Activated T-helper 1 cell treated with anti-CD3 and anti-CD28 coated beads, Interleukin-2, amount 50 U/mL, for 16 hours (primary cell): ENCODE measurements at places on chromosomes 12 and 14.

DNA sequence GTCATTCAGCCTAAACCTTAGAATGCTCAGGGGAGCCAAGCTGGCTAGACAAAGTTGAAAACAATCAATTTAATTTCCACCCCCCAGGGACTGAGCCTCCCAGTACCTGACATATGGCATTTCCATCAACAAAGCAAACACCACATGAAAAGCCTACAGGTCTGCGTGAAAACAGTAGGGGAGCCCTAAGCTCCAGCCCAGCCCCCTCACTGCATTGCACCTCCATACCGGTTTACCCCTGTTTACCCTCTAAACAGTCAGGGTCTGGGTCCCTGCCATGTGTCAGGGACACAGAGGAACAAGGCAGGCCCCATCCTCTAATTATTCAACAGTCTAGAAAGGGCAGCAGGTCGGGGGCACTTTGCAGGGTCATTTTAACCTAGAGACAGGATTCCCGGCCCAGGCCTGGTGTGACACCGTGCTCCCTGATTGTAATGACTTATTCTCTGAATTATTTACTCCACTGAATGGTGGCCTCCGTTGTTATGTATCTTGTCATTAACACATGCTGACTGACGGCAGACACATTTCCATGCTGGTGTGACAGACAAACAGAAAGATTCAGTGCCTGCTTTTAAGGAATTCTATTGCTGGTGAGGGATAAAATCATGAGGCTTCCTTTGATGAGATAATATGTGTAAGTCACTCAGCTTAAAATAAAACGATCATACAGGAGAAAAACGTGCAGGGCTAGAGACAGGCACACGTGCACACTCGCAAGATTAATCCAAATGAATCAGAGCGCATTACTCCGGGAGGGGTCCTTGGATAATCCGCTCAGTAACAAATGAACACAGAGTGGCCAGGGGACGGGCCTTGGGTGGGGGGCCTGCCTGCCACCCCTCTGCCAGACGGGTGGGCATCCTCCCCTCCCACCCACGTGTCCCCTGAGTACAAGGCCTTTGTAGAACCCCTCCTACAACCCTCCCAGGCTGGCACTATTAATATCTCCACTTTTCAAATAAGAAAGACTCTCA lies 23.2 kb downstream of the CCDC88C start:
- no peak for DNase-seq

- no peak for DNase-seq
Observed at GRCh38 chr14:61190341-61190740, 90.8 kb downstream of the TMEM30B start.

DNA sequence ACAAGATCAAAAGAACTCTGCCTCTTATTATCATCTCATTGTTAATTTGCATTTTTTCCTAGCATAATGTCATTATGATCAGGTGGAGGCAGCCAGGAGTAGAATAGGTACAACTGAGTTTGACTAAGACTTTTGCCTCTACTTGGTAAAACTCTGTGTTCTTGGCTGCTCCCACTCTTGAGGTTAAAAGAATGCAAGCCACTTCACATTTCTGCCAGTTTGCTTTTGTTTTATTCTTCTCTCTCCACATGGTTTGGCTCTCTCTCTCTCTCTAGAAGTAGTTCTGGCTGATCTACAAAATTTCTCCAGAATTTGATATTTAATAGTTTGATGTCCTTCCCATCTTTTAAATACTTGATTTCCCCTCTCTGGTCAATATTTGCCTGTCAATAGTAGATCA lies 170.7 kb upstream of the E2F7 start:
- no peak for DNase-seq

DNA sequence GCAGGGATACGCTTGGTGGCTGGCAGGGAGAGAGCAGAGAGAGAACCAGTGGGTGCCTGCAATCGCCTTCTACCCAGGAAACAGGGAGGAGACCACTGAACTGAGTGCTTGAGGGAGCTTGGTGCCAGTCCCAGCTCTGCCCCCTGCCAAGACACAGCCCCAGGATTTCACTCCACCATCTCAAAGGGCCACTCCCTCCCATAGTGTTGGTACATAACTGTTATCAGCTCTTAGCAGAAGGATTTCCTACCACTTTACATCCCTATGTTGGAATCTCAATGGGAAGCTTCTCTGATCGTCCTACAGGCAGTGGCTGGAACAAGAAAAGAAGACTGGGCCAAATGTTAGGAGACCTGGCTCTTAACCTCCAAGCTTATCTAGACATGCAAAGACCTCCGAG lies 157.4 kb upstream of the FOXN3 start:
- no peak for DNase-seq

DNA sequence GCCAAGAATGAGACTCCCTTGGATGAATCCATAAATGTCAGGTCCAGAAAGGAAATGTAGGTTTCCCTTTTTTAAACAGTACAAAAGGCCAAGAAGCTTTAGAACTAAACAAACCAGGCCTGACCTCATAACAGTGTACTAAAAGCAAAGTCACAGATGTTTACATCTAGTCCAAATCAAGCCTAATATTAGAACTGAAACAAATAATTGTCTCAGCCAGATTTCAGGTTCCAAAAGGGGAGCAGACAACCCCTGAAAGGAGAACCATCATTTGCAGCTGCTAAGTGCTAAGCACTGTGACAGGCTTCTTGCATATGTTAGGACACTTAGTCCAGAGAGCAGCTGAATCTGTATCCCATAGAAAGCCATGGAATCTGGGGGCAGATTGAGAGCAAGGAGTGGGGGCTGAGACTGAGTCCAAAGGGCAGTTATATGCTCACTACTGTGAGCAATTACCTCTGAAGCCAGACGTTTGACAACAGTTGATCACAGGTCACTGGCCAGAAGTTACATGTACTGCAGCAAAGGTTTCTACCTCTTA lies 90.1 kb downstream of the STXBP6 start:
- no peak for DNase-seq

- DNase-seq: no peak
Observed at GRCh38 chr12:6295094-6295811, 15.2 kb upstream of the PLEKHG6 start.

DNA sequence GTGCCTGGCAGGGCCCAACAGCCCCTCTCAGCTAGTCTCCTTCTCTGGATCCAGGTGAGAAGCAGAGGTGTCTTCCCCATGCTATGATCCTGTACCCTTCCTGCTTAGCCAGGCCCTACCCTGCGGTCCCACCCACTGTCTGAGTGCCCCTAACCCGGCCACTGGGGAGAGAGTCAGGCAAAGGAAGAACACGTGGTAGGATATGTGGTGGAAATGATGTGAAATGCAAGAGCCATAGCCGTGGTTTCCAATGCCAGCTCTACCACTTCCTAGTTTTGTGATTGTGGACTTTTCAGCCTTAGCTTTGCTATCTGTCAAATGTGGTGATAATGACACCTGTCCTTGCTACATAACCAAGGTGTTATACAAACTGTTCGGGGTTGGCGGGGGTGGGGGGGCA lies 15.8 kb downstream of the KRT2 start:
- no peak for DNase-seq

DNA sequence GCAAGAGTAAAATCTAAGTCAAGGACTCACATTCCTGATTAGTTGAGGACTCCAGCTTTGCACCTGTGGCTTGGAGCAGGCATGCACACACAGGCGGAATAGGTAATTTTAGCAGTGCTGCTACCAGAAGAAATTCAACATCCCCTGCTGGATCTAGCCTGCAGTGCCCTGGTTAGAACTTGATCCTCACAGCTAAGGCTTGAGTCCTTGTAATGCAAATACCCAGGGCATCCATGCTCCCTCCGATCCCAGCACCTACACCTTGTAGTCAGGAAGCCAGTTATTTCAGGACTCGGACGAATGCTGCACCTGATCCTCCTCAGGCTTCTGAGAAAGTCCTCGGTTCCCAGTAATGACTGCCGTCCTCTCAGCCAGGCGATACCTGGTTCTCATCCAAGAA lies 309.0 kb upstream of the AMIGO2 start:
- DNase-seq: no peak

- DNase-seq: no peak
Observed at GRCh38 chr12:109734219-109735000, 20.8 kb downstream of the FAM222A start.

GRCh38 chr12:1517734-1518525 lies 76.5 kb downstream of the FBXL14 start:
- no peak for DNase-seq

GRCh38 chr12:121575952-121576625 lies 4.7 kb downstream of the KDM2B start:
- DNase-seq: no peak

- peak; percentile 67 for DNase-seq
Observed at GRCh38 chr12:11500188-11500860, 105.0 kb upstream of the PRB2 start.

DNA sequence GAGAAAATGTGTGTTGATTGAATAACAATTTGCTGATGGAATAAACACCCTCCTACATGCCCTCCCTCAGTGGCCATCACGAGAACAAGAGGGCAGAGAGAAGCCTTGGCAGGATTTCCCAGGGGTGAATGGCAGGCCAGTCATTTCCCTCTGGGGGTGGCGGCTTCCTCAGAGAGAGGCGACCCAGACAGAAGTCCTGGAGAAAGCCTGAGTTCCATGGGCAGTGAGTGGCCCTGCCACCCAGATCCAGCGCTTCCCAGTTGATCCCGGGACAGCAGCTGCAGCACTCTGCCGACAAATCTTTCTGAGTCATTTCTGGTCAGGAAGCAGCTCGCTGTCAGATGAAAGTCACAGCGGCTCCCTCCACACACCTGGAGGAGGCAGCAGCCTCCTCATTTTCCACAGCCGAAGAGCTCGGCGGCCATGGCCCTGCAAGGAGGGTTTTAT lies 123.0 kb downstream of the SCARB1 start:
- DNase-seq: no peak

DNA sequence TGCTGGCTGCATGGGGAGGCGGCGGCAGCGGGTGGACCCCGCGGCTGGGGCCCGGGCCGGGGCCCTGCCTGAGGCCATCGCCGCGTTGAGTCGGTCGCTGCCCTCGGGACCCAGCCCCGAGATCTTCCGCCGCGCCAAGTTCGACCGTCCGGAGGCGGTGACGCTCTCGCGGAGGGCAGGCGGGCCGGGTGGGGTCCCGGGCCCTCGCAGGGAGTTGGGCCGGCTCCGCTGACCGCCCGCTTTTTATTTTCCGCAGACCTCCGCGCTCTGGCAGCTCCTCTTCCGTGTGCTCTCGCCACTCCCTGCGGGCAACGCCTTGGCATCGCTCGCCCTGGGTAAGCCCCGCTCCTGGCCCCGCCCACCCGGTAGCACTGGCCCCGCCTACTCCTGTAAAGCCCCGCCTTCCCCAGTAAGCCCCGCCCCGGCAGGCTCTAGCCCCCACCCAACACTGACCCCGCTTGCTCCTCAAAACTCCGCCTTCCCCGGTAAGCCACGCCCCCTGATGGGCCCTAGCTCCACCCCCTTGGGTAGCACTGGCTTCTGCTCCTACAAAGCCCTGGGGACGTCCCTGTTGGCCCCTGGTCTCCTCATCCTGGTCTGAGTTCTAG lies 424 bp downstream of the TEDC1 start:
- peak; percentile 78 for DNase-seq

- no peak for DNase-seq
Observed at GRCh38 chr14:21866479-21866878, 192.9 kb upstream of the OR4E1 start.

- DNase-seq: no peak
Observed at GRCh38 chr12:53128780-53129569, 25.7 kb downstream of the SOAT2 start.

DNA sequence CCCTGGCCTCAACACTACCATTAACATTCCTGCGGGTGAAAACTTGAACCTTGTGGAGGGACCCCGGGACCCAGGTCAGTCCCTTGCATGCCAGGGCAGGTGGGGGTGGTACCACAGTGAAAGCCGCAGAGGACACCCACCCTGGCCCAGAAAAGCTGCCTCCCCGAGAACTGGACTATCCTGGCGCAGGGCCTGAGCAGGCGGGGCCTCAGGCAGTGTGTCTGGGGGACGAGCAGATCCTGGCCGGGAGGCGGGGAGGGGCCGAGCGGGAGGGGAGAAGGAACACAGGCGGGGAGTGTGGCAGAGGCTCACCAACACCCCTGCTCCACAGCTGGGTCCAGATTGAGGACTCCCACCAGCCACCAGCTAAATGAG lies 10.0 kb downstream of the AHNAK2 start:
- DNase-seq: no peak

DNA sequence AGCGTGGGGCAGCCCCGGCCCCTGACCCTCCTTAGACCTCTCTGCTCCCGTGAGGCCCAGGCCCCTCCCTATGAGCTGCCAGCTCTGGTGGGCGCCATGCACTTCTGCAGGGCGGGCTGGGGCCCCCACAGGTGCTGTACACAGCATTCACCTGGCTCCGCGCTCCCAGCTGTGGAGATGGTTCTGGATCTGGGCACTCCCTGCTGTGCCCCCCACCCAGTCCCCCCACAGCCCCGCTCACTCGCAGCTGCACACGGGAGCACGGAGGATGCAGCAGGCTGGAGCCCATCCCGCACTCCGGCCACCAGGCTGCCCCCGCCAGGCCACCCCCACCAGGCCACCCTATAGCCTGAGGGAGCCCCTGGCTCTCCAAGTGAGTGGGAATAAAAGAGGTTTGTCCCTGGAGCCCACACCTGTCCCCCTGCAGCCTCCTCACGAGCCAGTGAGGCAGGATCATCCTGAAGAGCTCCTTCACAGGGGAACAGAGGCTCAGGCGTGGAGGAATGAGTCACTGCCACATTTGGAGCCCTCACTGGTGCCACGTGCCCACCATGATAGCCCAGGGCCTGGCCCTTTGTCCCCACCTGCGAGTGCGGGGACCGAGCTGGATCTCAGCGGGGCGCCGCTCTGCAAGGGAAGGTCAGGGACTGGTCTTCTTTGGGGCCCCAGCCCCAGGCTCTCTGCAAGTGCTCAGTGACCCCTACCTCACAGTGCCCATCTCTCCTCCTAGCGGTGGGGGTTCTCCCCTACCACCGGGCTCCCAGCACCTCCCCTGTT lies 1.9 kb downstream of the ADSS1 start:
- DNase-seq: no peak
